ENCODE measurements at places on chromosomes 6 and 20.

- DNase-seq, result no peak
Measured at GRCh38 chr20:11966186-11966585, 48.5 kb downstream of the BTBD3 start.

GRCh38 chr6:46734867-46735719 is at the start of gene PLA2G7:
TSS of gene PLA2G7 (minus strand) at chr6:46735375. CDS start at chr6:46722891, 12,484 bp downstream.
- DNase-seq, result no peak

DNA sequence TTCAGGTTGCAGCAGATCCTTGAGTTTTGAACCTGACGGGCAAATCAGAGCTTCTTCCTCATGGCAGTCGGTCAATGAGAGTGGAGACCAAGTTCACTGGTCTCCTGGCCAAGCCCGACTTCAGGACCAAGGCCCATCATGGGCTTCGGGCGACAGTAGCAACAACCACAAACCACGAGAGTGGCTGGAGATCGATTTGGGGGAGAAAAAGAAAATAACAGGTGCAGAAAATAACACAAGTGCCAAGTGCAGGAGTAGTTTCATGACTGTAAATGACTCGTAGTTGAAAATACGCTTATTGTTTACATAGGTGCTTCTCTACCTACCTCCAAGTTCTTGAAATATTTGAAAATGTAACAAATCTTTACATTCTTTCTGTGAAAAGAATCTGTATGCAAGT is 56.1 kb downstream of the DCBLD1 start:
- no peak for DNase-seq

DNA sequence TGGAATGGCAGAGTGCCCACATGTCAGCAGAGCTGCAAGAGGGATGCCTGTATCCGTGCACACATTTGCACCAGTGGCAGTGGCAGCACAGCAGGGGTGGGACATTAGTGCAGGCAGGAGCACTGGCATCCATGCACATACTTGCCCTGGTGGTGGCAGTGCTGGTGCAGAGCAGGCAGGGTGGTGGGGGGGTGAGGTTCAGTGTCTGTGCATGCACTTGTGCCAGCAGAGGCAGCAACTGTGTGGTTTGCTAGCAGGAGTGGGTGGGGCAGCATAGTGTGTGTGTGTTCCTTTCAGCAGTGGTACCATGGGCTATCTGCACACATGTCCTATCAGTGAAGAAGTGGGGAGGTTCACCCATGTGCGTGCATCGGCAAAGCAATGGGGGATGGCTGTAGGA is 151.6 kb downstream of the EPM2A start:
- DNase-seq, result no peak

DNA sequence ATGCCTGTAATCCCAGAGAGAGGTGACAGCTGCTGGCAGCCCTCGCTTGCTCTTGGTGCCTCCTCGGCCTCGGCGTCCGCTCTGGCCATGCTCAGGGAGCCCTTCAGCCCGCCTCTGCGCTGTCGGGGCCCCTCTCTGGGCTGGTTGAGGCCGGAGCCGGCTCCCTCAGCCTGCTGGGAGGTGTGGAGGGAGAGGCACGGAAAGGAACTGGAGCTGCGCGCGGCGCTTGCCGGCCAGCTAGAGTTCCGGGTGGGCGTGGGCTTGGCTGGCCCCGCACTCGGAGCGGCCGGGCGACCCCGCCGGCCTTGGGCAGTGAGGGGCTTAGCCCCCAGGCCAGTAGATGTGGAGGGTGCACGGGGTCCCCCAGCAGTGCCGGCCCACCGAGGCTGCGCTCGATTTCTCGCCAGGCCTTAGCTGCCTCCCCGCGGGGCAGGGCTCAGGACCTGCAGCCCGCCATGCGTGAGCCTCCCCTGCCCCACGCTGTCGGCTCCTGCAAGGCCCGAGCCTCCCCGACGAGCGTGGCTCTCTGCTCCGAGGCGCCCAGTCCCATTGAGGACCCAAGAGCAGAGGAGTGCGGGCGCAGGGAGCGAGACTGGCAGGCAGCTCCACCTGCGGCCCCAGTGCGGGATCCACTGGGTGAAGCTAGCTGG is 34.6 kb downstream of the C6orf52 start:
- DNase-seq, result no peak

DNA sequence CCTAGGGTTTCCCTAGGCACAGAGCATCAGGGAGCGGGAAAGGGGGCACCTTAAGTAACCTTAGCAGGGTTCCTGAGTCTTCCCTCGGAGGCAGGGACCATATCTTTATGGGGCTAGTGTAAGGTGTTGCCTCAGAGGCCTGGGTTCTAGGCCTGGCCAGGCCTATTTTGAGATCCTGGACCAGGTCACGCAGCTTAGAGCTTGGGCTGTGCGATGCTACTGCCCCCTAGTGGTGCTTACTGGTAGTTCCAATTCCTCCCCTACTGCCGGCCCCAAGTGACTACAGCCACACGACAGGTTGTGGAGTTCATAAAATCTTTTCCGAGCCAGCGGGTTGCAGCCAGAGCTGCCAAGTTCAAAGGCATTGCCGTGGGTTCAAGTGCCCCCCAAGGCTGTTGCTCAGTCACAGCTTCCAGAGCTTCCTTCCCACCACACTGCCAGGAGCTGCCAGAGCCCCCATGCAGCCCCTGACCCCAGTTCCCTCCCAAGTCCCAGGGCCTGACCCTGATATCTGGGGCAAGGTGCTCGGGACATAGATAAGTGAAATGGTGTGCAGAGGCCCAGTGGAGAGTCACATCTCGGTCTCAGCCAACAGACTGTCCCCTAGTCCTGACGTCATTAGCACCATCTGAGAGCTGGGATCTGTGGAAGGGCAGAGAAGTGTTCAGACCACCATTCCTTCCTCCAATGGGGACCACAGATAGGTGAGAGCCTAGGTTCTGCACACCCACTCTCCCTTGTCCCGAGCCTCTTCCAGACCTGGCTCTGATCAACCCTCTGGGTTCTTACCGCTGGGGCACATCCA is 3.3 kb downstream of the LRRC73 start:
- DNase-seq, result peak; percentile 80

- no peak for DNase-seq
Measured at GRCh38 chr6:56902641-56903464, 52.1 kb upstream of the BEND6 start.

GRCh38 chr20:43921227-43921780 is 6.7 kb downstream of the TOX2 start:
- no peak for DNase-seq

GRCh38 chr6:150177259-150177951 is 34.6 kb downstream of the PPP1R14C start:
- DNase-seq, result no peak

DNA sequence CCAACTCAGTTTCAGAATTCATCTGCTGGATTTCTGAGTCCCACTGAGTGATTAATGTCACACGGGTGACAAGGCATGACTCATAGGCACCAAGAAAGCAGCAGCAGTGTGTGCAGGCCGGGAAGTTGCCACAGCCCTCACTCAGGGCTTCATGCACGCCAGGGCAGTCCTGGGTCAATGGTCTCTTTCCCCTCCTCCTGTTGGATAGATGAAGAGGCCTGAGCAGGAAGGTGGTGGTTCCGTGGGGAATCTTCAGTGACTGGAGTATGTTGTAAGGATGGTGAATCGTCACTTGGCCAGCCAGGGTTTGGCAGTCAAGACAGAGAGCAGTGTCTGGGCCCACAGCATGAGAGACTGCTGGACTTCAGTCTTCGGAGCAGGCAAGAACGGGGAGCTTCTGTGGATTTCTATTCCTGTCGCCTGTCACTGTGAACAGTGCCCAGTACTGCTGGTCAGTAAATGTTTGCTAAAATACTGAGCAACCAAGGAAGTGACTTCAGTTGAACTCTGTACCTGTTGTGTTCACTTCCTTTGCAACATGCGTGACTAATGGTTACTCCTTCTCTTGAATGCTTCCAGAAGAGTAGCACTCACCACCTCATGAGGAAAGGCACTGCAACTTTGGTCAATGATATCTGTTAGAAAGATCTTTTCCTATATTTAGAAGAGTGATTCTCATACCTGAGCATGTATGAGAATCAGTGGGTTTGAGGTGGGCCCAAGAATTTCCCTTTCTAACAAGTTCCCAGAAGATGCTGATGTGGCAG is 62.0 kb upstream of the CD93 start:
- DNase-seq, result no peak

GRCh38 chr6:156791320-156791850 is 14.2 kb downstream of the ARID1B start:
- DNase-seq, result no peak

DNA sequence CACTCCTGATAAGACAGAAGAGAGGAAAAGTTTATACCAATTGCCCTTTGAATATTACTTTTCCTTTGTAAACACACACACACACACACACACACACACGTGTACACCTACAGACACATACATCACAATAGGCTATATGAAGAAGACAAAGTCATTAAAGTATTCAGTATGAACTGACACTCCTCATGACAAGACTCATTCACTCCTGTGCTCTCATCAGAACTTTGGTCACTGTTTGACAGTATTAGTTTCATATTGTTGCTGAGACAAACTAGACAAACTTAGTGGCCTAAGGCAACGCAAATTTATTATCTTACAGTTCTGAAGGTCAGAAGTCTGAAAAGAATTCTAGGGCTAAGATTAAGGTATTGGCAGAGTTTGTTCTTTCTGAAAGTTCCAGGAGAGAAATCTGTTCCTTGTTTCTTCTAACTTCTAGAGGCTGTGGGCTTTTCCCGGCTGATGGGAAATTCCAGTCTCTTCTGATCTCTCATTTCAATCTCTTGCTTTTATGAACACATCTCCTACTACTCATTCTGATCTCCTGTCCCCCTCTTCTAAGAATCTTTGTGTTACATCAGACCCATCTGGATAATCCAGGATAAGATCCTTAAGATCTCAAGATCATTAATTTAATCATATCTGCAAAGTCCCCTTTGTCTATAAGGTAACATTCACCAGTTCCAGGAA is 171.3 kb downstream of the HACE1 start:
- DNase-seq, result no peak

DNA sequence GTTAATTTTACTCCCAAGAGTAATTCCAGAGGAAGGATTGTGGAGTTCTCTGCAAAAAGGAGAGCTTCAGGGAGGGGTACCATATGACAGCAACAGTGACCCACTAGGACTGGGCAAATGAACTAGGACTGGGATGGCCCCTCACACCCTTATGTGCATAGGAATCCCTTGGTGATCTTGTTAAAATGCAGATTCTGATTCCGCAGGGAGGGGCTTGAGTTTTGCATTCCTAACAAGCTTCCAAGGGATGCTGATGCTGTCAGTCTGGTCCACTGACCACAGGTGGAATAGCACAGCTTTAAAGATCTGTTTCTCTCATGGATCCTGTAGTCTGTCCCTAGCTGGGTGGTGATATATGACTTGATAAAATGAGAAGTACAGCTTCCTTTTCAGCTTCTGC is 6.3 kb upstream of the FOXA2 start:
- DNase-seq, result no peak

DNA sequence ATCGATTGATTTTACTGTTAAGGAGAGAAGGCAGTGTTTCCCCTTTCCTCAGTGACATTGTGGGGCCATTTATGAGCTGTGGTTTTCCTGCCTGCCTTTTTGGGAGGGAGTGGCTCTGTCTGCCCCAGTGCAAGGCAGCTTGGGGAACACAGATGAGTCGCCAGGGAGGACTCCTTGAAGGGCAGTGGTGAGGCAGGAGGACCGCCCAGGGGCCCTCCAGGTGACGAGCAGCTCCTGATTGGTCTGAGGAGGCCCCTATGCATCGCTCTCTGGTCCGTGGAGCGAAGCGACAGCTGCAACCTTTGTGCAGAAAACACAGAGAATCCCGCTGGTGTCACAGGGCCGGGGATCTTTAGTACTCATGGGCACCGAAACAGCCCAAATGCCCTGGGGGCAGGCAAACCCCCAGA is 100.3 kb downstream of the TMEM242 start:
- no peak for DNase-seq
